ENCODE measurements at places on chromosomes 16 and 17.

- DNase-seq, result no peak
These were observed 89.1 kb upstream of the NOL11 start for GRCh38 chr17:67628580-67629013.

DNA sequence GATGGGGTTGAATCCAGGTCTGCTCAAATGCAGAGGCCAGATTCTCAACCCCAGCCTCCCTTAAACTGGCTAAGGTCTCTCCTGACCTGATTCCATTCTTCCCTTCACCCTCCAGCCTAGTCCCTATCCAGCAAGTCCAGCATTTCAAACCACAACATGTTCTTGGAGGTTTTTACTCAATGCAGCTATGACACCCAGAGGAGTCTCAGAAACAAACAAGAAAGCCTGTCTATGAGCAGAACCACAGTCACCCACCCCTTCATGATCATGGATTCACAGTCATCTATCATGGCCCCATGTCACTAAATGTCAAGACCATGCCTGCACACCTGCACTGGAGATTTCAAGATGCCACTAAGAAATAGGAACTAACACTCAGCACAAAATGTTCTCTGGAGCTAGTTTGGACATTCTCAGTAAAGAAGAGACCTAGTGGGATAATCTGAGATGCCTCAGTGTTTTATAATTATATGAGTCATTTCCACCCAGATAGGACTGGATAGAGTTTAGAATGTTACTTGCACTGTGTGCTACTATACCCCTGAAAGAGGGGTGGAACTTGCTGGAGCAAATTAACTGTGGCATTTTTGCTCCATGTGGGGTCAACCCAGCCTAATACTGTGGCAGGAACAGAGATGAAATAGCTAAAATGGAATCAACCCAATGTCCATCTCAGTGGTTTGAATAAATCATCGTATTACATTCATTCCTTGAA is 9.5 kb upstream of the METTL22 start:
- DNase-seq, result no peak

DNA sequence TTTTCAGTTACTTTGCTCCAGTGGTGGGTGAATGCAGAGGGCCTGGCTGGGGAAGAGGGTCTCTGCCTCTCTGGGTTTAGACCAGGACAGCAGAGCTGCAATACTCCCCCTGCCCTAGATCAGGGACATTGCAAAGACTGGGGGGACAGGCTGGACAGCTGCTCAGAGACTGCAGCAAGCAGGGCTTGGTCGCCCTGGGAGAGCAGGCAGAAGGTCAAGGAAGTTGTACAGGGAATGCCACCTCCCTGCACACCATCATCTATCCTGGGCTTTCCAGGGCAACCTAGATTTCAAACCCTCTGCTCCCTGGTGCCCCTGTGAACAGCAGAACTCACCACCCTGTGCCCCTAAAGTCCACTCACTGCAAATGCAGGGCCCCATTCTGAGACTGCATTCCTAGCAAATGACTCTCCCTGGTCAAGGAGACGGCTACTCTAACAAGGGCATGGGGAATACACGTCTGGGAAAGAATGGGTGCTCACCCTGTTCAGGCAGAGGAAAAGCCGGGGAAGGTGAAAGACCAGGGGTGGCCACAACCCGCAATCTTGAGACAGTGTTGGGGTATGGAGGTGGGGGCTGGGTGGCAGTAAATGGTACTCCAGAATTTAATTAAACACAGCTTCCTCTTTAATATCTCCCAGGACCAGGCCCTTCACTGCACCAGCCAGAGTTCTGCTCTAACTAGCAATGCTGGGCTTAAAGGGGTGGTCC is 1.0 kb downstream of the KIFC3 start:
- DNase-seq, result no peak

DNA sequence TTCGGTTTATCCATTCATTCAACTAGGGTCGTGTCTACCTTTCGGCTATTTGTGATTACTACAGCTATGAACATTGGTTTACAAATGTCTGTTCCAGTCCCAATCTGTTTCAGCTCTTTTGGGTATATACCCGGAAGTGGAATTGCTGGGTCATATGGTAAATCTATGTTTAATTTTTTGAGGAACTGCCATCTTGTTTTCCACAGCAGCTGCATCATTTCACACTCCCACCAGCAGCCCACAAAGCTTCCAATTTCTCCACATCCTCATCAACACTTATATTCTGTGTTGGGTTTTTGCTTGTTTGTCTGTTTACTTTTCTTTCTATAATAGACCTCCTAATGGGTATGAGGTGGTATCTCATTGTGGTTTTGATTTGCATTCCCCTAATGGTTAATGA is 48.7 kb upstream of the GINS3 start:
- no peak for DNase-seq

Measured in CD4-positive, alpha-beta T cell treated with Interleukin-4 for 1 hour (primary cell).